Activated CD8-positive, alpha-beta memory T cell treated with anti-CD3 and anti-CD28 coated beads for 4 hours (primary cell): ENCODE measurements at places on chromosomes 5 and 9.

DNA sequence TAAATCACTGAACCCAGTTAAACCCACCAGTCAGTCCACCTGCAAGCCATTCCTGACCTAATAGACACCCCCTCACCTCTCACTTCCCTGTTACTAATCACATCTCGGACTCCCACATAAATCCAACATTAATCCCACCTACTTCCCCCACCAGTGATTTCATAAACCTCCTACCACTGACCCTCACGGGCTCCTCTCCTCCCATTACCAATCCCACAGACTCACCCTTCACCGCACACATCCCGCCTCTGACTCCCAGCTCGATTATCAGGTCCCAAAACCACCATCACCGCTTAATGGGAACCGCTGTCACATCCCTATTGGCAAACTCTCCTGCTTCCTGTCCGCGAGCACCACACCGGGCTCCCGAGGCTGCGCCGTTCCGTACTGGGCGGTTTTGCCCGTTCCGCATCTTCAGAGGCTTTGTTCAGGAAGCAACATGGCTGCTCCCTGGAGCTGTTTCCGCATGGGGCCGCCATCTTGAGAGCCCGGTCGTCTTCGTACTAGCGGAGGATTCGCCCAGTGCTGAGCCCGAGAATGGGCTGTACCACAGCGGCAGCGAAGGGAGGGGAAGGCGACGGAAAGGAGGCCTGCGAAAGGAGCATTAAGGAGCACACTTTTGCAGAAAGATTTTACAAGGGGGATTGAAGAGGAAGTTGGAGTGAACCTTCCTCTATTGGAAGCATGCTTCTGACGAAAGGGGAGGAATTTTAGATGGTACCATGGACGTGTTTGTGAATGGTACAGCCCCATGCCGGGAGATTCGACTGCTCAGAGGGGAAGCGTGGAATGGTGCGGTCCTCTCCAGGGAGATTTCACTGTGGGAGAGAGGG, at the start of gene ZNF300:
TSS of gene ZNF300 (minus strand) at position 502 of the 833 bp plus-strand sequence. CDS start 1,825 bp downstream, outside the sequence.
- DNase-seq, result peak; percentile 24

DNA sequence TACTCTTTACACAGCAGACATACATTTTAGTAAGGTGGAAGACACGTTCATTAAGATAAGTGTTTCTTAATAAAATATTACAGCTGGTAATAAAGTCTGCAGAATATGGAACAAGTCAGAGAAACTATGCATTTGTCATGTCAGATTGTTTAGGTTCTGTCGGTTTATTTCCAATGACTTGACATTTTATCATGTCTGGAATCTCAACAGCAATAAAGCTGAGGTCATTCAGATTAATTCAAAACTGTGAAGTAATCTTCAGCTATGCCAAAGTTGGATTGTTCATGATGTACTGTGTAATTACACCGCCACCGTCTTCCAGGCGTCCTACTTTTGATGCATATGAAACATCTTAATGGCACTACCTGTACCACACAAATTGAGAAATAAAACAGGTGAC, 1032.6 kb downstream of the CDH12 start:
- no peak for DNase-seq

DNA sequence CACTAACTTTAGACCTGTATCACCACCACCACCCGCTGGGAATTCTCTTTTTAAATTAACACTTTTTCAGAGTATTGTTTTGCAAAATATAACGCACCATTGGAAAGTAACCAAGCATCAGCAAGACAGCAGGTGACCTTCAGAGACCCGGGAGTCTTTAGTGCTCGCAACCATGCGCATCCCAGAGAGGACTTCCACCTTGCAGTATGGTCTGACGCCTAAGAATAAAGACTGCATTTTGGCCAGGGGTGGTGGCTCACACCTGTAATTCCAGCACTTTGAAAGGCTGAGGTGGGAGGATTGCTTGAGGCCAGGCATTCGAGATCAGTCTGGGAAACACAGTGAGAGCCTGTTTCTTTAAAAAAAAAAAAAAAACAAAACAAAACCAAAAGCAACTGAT, 113.8 kb downstream of the MED27 start:
- DNase-seq, result no peak

DNA sequence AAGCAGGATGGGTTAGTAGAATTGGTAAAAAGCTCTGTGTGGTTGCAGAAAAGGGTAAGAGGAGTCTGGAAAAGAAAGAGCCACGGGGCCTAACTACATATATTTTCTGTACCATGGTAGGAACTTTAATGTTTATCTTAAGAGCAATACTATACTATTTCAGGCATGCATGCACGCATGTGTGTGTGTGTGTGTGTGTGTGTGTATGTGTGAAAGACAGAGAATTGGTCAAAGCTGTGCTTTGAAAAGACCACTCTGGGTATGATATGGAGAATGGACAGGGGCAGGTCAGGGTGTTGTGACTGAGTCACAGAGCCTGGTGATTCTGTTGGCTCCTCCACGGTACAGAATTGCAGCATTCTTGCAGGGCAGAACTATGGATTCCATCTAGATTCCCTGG, 339.3 kb downstream of the SLIT3 start:
- no peak for DNase-seq

DNA sequence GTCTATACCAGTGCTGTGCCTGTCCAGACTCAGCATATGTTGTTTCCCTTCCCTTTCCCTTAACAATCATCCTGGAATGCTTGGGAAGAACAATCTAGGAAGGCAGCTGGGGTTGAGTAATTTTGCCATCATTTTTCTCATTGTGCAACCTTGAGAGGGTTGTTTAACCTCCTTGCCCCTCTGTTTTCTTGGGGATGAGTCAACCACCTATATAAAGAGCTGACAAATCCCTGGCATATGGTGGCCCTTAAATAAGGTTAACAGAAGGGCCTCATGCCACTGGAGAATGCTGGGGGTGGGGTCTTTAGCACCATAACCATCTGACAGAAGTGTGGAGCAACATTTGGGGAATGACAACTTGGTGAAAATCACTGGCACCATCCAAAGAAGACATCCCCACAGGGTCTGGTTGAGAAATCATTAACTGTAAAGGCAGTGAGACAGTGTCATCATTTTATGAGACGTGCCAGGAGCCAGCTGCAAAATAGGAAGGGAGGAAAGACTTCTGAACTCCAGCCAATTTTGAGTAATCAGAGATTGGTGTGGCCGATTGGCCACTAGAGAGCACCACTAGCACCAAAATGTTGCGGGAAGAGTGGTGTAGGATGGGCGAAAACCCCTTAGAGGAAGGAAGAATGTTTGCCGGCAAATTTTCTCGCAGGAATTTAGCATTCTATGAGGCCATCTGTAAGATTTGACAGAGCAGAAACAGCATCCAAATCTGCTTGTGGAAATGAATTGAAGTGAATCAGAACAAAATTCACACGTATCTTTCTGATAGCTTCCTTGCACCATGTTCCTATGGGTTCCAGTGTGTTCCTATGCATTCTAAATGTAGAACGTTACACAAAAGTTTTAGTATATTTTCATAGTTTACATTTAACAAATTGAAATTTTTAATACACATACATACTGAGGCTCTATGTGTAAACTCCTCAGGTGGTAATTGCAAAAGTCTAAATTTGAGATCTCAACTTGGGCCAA, 113.8 kb downstream of the MSX2 start:
- no peak for DNase-seq

DNA sequence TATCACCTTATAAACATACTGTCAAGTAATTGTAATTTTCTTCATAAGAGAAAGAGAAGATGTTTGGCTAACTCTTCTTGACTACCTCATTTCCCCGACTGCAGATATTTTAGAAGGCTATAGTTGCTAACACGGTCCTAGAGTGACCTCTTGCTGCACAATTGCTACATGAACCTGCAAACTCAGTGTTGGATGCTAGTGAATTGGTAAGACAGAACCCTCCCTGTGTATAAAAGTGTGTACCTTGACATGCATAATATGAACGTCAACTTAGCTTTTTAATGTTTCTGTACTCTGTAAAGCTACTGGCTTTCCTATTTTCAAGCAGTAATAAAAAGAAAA, 46.7 kb upstream of the CER1 start:
- DNase-seq, result no peak

- no peak for DNase-seq
Observed at GRCh38 chr5:174352681-174353080, 307.2 kb downstream of the NSG2 start.

DNA sequence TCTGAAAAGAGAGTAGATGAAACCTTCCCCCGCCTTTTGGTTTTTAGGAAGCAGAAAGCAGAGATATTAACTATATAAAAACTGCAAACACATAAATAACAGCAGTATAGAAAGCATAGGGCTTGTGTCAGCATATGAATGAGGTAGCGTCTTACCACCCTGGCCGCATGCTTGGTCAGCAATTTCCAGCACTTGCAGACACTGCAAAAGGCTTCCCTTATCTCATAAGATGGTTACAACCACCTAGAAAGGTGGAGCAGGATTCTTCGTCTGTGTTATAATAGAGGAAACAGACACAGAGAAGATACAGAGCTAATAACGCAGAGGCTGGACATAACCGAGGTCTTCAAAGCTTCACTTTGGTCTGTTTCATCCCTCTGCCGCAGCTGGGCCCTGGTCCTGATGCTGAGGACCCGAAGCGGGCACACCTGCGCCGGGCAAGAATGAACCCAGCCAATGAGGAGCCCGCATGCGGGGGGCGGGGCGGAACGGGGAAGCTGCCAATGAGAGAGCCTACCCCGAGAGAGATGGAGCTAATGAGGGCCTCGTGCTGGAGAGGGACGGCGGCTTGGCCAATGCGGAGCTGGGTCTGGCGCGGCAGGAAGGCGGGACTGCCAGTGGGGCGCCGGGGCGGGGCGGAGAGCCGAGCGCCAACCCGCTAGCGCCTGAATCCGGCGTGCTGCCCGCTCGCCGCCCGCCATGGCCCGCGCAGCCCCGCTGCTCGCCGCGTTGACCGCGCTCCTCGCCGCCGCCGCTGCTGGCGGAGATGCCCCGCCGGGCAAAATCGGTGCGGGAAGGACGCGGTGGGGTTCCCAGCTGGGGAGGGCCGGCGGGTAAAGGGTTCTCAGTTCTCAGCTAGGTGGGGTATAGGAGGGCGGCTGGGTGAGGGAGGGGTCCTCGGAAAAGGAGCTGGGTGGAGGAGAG, at the start of gene PCYOX1L:
TSS of gene PCYOX1L (plus strand) at position 677 of the 924 bp plus-strand sequence. CDS start at position 700, 23 bp downstream.
- DNase-seq, result peak; percentile 79

DNA sequence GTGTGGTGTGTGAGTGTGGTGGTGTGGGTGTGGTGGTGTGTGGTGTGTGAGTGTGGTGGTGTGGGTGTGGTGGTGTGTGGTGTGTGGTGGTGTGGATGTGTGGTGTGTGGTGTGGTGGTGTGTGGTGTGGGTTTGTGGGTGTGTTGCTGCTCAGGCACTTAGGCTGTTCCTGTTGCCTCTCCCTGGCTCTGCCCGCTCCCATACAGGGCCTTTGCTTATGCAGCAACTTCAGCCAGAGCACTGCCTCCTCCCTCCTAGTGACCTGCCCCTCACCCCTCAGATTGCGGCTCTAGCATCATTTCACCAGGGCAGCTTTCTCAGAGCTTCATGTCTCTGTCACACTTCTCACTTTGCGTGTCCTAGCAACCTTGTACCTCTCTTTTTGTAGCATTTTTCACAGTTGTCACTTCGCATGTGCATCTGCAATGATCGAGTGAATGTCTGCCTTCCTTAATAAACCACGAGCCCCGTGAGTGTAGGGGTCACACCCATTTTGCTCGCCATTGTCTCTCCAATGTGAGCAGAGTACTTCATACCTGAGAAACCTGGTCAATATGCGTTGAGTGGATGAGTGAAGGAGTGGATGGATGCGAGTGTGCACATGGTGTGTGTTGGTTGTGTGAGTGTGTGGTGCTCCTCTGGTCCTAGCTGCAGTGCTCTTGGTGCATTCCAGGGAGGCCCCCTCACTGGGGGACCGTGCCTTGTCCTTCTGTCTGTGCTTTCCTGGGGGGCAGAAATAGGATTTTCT, 167.9 kb upstream of the PANK3 start:
- no peak for DNase-seq

DNA sequence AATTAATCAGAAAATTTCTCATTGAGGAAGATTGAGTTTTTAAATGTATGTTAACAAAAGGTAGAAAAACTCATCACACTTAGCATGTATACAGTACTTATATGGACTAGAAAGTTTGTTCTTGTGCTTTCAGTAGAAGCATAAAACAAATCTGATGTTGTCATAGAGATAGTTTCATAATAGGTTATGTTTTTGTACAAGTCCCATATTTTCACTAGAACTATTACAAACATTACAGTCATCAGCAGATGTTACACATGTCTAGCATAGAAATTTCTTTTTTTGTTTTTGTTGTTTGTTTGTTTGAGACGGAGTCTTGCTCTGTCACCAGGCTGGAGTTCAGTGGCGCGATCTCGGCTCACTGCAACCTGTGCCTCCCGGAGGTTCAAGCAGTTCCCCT, 131.4 kb downstream of the COMMD10 start:
- no peak for DNase-seq

DNA sequence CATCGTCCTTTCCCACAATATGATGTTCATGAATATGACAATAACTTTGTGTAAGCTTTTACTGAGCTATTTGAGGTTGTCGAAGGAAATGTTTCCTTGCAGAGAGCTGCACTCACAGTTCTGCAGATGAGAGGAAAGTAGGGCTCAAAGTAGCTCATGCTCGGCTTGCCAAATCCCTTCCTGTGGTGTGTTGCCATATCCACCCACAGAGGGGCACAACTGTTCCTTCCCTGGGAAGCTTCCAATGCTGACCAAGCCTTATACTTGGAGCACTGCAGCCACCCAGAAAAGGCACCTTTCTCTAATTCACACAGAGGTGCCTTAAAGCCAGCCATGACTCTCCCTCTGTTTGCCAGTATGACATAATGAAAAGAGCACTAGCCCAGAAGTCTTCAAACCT, 390.3 kb downstream of the CAAP1 start:
- DNase-seq, result no peak

DNA sequence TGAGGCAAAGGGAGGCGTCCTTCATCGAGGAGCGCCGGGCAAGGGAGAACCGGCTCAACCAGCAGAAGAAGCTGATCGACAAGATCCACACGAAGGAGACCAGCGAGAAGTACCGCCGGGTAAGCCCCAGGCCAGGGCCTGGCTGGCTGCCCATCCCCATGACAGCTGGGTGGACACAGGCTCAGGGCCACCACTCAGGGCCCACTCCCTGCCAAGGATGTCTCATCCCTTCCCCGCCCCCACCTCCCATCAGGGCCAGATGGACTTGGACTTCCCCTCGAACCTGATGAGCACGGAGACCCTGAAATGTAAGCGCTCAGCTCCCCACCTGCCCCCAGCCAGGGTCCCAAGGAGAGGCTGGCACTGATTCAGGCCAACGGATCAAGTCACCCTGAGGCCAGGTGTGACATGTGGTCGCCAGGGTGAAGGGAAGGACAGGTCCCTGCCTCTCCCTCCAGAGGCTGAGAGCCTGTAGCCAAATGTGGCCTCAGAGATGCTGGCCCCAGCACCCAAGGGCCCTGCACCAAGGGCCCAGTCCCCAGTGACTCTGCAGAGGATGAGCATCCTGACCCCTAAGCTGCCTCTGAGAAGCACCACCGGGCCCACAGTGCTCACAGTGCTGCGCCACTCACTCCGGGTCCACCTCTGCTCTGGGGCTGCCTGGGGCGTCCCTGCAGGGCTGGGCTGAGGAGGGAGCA, 3.1 kb upstream of the RABL6 start:
- DNase-seq, result no peak

DNA sequence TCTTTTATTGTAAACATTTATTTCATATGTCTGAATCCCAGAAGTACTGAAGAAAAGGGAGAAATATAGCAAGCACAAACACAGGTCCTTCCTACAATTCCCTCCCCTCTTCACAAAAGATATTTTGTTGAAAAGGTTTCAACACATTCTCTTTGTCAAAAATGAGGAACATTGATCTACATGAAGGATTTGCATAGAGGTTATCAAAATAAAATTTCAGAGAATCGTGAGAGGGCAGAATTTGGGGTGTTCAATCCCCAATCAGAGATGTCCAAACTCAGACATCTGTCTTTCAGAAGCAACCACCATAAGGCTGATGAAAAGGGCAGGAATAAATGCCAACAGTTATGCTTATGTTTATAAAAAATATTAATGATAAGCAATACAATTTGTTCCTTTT, 69.2 kb downstream of the MARCHF3 start:
- DNase-seq, result no peak

- no peak for DNase-seq
Observed at GRCh38 chr9:78304357-78304756, 7.4 kb downstream of the PSAT1 start.
